ENCODE measurements at places on chromosomes 1 and 21. TPM values are rescaled to one million over a fixed set of nuclear protein-coding genes. Genes with fewer than 3 reads are reported as not detected.

Gene RCSD1
- total RNA-seq: 16.3 TPM

Gene FCRL1
- total RNA-seq: 15.8 TPM

Gene FAM163A
- not detected for total RNA-seq

Gene INSRR
- 0.22 TPM for total RNA-seq

Gene POU3F1
- 0.40 TPM for total RNA-seq

Data from upper lobe of left lung (tissue), 6 donors.